NCI-H2107 (cell line): ENCODE measurements at places on chromosomes 4 and X.

DNA sequence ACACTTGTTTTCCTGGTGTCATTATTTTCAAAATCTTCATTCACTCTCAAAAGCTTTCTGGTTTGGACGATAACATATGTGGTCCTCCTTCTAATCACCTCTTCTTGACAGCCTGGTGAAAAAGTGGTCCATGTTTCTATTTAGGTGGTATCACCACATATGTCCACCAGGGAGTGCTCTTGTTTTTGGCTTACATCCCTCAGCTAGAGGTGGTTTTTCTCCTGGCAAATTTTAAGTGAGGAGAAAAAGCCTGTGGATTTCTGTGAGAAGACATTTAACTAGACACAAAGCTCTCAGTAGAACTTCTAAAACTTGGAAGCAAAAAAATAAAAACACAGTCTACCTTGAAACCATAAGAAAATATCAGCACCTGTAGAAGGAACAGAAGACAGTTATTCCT, 58.0 kb upstream of the FRMPD4 start:
- DNase-seq: no peak

GRCh38 chr4:89823416-89823815, 13.5 kb downstream of the SNCA start:
- DNase-seq: no peak

DNA sequence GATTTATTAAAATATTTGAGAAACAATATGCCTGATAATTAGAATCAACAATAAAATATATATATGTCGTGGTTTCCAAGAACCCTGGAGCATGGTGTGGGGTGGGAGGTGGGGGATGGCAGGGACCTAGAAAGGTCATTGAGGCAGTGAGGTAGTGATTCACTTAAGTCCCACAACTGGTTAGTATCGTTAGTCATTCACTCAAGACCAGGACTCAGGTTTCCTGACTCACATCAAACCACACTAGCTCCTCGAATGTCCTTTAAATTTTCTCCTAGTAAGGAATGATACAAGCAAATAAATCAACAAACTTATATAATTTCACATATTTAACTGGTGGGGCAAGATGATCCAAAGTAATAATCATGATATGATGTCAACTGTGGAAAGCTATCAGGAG, 158.8 kb upstream of the AADAT start:
- no peak for DNase-seq

- no peak for DNase-seq
These were observed 316.7 kb upstream of the IGFBP7 start for GRCh38 chr4:57426779-57427395.

GRCh38 chr4:12053556-12053955, 624.9 kb upstream of the HS3ST1 start:
- DNase-seq: no peak

- no peak for DNase-seq
These were observed 102.6 kb downstream of the FSTL5 start for GRCh38 chr4:162061214-162061613.

- DNase-seq: no peak
These were observed 130.4 kb downstream of the IDS start for GRCh38 chrX:149374751-149375150.

DNA sequence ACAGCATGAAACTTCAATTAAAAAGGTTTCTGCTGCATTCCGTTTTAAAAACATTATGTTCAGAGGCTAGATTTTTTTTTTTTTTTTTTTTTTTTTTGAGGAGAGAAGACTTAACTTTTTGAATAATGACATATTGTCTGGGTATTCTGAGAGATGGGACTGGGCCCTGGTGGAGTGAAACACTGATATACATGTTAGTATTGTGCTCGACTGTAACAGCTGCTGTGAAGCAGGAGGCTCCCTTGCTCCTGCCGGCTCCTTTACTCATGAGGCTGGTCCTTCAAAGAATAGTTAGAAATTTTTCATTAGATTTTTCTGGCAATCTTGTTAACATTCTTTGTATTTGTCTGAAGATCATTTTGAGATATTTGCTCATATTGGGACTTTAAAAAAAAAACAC, 73.3 kb downstream of the TMEM131L start:
- DNase-seq: no peak

- no peak for DNase-seq
These were observed 1.3 kb upstream of the FAT1 start for GRCh38 chr4:186724864-186725468.

- no peak for DNase-seq
These were observed 27.0 kb upstream of the BANK1 start for GRCh38 chr4:101763576-101763975.

- no peak for DNase-seq
These were observed 81.2 kb downstream of the LDB2 start for GRCh38 chr4:16817286-16817685.

DNA sequence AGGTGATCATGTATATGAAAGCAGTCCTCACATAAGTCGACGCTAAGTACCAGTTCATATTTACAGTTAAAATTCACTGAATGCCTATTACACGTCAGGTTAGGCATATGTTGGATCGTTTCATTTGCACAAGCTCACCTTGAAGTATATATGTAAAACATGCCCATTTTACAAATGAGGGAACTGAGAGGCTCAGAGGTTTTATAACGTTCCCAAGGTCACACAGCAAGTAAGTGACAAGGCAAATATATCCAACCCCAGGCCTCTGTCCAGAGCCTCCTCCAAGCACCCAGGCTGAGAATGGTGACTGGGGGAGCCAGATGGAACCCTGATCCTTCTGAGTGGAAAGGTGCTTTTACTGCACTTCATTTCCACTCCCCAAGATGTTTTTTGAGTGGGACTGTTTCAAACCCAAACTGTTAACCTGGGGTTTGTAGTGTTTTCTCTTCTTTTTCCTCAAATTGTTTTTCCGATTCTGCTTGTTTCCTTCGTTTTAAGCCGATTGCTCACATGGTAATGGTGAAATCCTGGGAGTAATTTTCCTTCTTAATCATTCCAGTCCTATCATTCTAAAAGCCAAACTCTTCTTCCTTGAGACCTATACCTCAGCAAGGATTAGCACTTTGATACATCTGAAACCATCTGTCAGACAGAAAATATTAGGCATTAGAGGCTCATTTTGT, 791 bp downstream of the SMIM20 start:
- DNase-seq: no peak

DNA sequence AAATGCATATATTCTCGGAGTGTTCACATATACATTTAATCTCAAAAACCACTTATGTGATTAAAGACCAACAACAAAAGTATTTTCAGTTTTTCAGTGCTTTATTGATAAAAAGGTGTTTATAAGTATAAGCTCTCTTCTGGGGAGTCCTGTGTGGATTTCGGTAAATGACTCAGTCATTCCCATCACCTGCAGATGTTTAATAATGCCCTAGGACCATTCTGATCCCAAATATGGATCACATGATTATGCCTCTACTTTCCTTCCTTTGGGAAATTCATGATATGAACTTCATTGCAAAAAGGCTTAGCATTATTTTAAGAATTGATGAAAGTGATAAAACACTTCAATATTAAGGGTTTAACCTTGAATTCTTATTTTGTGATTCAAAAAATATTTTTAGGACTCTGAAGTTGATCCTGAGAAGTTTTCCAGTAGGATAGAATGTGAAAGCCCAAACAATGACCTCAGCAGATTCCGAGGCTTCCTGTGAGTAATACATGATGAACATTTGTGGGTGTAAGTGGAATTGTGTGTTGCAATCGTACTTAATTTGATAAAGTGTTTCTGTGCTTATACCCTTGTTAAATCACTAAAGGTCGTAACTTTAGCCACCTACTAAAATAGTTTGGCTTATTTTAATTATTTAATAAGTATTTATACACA, 40.2 kb downstream of the ATP10D start:
- DNase-seq: no peak

- DNase-seq: no peak
These were observed 236.0 kb downstream of the AFAP1 start for GRCh38 chr4:7703688-7704087.

DNA sequence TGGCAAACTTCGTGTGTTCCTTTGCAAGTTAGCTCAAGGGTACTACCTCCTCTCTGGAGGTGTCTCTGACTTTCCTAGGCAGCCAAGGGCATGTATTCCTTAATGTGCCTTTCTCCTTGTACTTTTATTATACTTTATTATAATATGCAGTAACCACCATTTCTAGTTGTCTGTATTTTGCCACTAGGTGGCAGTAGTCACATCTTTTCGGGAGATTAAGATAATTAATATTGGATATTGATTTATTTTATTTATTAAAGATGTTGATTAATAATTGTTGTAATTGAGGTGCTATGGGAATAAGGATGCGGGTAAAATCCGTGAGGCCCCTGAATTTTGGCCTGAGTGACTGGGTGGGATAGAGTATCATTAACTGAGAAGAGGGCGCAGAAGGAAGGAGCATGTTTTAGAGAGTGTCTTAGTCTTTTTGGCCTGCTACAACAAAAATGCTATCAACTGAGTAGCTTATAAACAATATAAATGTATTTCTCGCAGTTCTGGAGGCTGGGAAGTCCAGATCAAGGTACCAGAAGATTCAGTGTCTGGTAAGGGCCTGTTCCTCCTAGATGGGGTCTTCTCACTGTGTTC, 153.3 kb downstream of the TMEM164 start:
- no peak for DNase-seq

DNA sequence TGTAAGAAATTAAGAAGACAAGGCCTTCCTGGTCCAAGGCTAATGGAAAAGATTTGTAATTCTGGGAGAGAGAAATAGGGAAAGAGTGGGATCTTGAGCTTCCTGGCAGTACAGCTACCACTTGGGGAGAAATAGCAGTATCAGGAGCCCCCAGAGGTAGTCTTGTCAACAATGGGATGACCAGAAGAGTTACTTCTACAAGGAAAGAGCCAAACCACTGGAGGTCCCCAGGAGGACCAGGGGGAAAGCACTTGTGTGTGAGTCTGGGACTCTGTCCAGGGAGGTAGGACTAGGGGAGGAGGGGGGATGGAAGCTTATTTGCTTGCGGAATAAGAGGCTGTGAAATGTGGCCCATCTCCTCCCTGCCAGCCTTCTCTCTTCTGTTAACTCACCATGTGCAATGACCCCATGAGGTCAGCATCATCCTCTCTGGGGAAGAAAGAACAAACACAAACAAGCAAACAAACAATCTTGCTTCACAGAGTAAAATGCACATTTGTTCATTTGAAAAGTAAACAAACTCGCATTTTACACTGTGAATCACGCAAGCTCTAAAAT, 160.1 kb downstream of the STK32B start:
- DNase-seq: no peak

GRCh38 chr4:185761352-185762235, 50.4 kb downstream of the SORBS2 start:
- no peak for DNase-seq

GRCh38 chr4:17797808-17798207, 12.7 kb downstream of the DCAF16 start:
- no peak for DNase-seq

DNA sequence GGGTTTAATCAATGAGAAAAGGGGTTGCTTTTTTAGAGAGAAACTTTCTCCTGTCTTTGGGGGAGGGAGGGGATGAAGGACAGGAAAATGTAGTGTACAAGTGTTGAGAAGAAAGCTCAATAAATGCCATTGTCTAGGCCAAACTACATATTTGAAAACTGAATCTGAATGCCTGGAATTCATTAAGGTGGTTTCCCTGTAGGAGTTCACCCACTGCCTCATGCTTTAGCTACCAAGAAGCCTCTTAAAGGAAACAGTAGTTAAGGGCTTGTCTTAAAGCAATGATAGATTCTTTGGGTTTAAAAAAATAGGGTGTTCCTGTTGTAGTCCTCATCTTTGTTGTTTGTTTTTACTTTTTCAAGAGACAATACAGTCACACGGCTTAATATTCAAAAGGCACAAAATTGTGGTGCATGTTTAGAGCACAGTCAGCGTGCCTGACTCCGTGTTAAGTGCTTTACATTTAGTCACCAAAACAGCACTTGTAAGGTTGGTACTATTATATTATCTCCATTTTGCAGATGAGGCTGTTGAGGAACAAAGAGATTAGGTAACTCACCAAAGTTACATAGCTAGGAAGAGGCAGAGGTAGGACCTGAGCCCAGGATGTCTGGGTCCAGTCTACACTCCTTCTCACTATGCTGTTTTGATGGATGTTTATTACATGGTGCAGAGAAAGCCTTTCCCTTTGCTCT, 46.0 kb downstream of the FNIP2 start:
- DNase-seq: no peak

- no peak for DNase-seq
These were observed 175.3 kb downstream of the TSPAN5 start for GRCh38 chr4:98482847-98483806.

- DNase-seq: no peak
These were observed 23.6 kb downstream of the SH3KBP1 start for GRCh38 chrX:19863857-19864223.

GRCh38 chr4:144910723-144911122, 187.3 kb downstream of the ANAPC10 start:
- DNase-seq: no peak

DNA sequence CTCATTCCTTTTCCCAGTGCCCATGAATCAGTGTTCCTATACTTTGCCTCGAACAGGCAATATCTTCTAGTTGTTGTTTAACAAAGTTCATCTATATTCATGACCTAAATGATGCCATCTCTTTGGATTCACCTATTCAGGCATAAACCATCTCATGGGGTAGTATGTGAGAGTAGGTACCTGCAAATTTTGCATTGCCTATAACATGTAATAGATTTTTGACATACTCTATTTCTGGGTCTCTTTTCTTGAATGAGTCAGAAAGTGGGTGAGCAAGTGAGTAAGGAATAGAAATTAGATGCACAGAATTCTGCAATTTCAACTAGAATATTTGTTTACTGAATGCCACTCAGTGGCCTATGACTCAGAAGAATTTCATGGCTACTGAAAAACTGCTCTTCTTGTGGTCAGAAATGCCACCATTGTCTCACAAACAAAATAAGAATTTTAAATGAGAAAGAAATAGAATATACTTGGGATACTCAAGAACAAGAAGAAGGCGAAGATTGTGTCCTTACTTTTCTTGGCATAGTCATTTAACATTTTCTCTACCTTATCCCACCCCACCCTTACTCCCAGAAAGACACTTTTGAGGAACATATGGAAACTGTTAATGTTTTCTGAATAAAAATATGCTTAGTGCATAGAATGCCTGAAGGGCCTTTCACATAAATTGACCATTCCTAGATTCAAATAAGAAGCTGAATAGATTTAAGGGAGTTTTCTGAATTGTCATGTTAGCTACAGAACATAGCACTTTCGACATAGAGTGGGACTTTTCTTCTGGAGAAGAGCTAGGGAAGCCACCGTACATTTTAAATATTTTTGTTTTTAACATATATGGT, 86.8 kb downstream of the HHIP start:
- no peak for DNase-seq

DNA sequence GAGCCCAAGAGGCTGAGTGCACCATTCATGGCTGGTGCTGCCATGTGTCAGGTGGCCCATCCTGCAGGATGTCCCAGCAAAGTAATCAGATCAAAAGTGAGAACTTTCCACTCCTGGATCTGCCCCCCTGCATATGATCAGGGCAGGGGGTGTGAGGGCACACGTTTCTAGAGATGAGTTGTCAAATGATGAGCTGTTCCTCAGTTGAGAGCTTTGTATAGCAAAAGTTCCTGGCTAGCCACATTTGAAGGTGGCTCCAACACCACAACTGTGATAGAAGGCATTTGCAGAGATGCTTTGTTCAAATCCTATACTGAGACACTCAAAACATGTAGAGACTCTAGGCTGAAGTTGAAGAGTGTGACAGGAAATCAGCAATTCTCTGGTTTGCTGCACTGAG, 501.8 kb downstream of the BCOR start:
- no peak for DNase-seq
